ENCODE measurements at places on chromosomes 1 and 21.

GRCh38 chr1:86976664-86977063 is 62.2 kb downstream of the HS2ST1 start:
- no peak for DNase-seq

- no peak for DNase-seq
Measured at GRCh38 chr1:37931102-37931360, 15.8 kb downstream of the INPP5B start.

- DNase-seq, result no peak
Measured at GRCh38 chr1:225657462-225657989, 4.6 kb upstream of the ENAH start.

GRCh38 chr1:109388884-109389637 is 8.7 kb downstream of the SORT1 start:
- no peak for DNase-seq

GRCh38 chr21:37593015-37593414 is 226.4 kb downstream of the DYRK1A start:
- no peak for DNase-seq

- DNase-seq, result no peak
Measured at GRCh38 chr1:55071477-55071876, 32.1 kb downstream of the PCSK9 start.
